ENCODE measurements at places on chromosomes 5 and 9.

- peak; percentile 28 for DNase-seq
Observed at GRCh38 chr5:1763548-1763911, 36.1 kb downstream of the MRPL36 start.

- DNase-seq = no peak
Observed at GRCh38 chr9:134636149-134636507, 5.5 kb upstream of the COL5A1 start.

DNA sequence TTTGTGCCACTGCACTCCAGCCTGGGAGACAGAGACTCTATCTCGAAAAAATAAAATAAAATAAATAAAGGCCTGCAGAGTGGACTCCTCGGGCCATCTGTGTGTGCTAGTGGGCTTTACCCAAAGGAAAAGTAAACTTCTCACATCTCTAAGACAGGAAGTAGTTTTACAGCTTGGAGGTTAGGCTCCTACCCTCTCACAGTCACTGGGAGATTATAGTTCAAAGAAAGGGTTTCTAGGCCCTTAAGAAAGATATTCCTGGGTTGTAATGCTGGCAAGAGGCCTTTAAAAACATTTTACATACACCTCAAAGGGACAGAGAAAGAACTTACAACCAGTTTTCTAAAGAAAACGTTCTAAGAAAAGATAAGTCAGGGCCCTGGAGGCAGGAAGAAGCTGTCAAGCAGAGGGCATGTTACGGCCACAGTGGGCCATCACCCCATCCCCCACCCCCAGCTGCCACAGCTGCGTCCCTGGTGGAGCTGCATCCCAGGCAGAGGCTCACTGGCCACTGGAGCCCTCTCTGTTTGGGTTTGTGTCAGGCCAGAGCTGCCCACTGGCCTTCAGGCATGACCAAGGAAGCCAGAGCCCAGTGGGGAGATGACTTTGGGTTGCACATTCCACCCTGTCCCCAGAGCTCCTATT lies 78.1 kb upstream of the CDK20 start:
- DNase-seq = no peak

DNA sequence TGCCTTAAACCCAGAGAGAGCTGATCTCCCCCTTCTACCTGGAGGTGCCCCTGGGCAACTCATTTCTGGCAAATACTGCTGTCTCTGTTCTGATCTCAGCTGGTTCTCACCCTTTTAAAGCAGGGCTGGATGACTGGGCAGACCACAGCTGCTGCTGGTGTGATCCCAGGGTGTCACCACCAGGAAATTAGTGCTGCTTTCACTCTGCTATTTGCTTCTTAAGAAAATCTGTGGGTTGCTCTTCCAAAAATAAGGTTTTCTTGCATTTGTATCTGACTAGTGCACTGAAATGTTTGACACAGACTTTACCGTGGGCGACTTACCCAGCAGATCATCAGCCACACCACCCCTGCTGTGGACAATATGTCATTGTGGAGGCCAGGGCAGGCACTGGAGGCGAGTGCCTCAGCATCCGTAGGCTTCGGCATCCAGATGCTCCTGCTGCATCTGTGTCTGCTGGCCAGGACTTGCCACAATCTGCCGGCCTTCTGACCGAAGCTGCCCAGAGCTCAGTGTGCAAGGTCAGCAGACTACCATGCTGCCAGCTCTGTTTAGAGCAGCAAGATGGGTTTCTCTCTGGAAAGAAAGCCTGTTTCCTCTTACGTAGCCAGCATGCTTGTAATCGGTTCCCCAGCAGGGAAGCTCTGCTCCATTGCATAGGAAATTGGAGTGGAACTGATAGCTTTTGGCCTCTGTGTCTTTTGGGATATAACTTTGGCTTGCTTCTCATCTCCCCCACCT lies 13.6 kb downstream of the ARHGAP26 start:
- no peak for DNase-seq

- DNase-seq = no peak
Observed at GRCh38 chr5:15957124-15957523, 222.5 kb downstream of the MARCHF11 start.

DNA sequence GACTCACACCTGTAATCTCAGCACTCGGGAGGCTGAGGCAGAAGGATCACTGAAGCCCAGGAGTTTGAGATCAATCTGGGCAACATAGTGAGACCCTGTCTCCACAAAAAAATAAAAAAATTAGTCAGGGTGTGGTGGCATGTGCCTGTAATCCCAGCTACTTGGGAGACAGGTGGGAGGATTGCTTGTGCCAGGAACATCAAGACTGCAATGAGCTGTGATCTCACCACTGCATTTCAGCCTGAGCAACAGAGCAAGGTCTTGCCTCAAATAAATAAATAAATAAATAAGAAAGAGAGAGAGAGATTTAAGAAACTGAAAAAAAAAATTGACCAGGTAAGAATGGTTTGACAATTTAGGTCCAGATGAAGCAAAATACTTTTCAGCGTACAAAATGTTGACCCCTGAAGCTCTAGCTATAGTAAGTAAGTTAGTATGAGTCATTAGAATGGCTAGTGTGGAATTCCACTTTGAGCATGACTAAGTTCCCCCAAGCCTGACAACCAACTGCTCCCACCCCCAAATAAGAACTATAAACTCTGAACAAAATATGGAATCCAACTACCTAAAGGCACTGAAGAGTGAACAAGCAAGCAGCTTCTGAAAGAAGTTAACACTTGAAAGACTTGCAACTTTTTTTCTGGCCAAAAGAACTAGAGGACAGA lies 217.8 kb upstream of the TLE4 start:
- DNase-seq = peak; percentile 34

DNA sequence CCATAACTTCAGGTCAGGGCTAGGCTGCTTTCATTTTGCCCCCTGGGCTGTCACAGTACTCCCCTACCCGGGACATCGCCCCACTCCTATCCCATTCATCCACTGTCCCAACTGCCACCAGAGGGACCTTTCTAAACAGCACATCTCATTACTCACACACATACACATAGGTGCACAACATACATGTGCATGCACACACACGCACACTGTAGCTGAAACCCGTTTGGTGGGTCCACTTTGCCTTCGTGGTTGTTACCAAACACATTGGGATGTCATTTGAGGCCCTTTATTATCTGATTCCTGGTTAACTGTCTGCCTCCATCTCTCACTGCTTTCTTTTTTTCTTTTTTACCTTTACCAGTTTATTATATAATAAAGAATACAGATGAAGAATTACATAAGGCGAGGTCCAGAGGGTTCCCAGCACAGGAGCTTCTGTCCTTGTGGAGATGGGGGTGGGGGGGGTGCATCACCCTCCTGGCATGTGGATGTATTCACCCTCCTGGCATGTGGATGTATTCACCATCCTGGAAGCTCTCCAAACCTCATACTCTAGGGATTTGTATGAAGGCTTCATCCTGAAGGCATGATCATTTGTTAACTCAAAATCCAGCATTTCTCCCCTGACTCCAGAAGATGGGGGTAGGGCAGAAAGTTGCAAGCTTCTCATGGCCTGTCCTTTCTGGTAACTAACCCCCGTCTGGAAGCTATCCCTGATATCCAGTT lies 186.0 kb downstream of the GOLPH3 start:
- DNase-seq = peak; percentile 95

DNA sequence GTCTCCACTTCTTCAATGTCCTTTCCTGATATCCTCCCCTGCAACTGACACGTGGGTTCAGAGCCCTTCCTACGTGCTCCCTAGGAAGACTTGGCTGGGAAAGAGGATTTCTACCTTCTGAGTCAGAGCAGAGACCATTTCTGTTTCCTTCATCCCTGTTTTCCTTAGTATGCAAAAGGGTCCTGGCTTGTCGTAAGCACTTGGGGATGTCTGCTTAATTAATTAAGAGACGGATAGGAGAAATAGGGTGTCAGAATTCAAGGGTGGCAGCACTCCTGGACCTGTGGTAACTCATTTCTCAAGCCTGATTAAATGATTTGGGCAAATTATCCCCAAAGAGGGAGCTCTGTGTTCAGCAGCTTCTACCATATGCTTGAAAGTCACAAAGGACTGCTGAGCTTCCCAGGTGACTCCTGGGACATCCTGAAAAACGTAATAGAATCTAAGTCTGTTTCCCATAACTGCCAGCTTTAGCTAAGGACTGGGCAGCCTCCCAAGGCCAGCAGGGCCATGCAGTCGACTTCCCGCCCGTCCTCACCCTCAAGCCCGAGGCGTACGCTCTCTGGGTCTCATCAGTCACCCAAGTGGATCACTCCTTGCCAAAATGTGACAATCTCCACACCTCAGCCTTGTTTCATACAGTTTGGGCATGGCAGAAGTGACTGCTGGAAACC lies 20.5 kb downstream of the ABCA1 start:
- peak; percentile 53 for DNase-seq

- DNase-seq = no peak
Observed at GRCh38 chr5:9781275-9781674, 151.1 kb upstream of the TAS2R1 start.

DNA sequence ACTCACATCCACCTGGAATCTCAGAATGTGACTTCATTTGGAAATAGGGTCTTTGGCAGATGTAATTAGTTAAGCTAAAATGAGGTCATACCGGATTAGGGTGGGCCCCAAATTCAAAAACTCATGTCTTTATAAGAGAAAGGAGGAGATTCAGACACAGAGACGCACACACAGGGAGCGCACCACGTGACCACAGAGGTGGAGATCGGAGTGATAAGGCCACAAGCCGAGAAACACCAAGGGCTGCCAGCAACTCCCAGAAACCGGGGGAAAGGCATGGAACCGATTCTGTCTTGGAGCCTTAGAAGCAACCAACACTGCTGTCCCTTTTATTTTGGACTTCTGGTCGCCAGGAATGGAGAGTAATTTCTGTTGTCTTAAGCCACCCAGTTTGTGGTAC lies 31.8 kb upstream of the LMX1B start:
- DNase-seq = no peak

DNA sequence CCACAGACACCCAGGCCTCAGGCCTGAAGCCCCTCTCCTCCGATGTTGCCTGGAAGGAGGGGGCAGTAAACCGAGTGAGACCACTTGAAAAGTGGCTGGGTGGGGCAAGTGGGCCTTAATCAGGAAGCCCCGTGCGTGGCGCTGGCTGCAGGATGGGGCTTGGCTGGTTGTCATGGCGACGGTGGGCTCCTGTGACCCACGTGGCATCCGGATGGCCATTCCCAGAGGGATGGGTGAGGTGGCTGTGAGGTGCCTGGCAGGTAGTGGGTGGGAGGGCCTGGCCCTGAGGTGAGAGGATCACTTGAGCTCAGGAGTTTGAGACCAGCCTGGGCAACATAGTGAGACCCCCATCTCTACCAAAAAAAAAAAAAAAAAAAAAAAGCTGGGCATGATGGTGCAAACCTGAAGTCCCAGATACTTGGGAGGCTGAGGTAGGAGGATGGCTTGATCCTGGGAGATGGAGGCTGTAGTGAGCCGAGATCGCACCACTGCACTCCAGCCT lies 5.2 kb downstream of the GPSM1 start:
- DNase-seq = no peak

DNA sequence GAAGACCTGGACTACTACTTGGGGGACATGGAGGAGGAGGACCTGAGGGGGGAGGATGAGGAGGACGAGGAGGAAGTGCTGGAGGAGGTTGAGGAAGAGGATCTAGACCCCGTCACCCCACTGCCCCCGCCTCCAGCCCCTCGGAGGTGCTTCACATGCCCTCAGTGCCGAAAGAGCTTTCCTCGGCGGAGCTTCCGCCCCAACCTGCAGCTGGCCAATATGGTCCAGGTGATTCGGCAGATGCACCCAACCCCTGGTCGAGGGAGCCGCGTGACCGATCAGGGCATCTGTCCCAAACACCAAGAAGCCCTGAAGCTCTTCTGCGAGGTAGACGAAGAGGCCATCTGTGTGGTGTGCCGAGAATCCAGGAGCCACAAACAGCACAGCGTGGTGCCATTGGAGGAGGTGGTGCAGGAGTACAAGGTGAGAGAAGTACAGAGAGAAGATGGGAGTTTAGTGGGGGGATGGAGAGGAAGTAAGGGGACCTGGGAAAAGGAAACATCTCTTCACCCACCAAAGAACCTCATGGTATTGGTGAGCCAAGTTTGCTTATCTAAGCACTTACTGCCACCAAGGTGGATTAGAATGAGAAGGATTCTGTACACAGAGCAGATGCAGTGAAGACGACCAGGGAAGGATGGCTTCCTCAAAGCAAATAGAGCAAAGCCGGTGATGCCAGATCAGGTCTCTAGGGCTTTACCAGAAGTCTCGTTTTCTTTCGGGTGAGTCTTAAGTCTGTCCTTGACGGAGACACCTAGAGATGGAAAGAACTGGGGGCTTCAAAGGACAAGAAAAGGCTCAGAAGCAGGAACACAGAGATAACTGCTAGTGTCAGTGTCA lies 1.5 kb downstream of the TRIM41 start:
- no peak for DNase-seq

DNA sequence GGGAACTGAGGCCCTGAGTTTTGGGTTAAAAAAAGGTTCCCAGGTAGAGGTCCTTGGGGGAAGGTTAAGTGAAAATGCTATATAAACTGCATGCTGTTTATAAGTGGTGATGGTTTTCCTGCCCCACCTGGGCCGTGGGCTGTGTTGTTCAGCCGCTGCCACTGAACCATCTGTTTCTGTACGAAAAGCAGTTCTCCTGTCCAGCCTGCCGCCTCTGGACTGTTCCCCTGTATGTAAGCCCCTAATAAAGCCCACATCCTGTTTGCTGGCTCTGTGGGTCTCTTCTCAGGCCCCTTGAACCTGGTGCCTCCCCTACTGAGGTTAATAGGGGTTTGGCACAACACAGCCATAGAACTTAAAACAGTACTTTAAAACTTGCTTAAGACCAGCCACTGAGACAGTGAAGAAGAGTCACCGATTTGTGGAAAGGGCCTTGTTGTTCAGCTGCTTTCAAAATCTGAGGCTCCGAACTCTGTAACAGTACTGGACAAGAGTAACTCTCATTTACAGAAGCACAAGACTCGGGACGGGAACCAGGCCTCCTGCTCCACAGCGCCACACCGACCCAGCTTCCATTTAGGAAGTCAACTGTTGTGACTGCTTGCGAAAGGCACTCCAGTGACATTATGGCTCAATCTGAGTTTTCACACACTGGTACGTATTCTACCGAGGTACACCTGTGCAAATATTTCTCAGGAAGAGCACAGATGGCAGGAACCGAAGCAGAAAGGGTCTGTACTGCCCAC lies 192.5 kb downstream of the CDK5RAP2 start:
- no peak for DNase-seq

- peak; percentile 37 for DNase-seq
Observed at GRCh38 chr5:107968998-107969397, 298.3 kb upstream of the EFNA5 start.

- no peak for DNase-seq
Observed at GRCh38 chr5:149719666-149720065, 10.4 kb upstream of the PPARGC1B start.

DNA sequence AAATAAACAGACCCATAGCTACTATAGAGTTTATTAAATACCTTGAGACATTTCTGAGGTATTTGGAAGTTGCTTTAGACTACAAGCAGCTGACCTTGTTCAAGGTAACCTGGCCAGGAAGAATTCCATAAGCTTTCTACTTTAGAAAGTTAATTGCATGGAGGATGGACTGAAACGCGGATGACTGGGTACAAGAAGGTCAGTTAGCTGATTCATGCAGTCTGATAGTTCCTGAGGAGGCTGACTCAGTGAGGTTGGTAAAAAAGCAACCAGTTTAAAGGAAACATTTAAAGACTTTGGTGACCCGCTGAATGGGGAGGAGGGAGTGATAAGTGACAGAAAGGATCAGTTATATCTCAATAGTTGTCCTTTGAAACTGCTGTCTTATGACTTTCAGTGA lies 670.1 kb upstream of the CDH9 start:
- no peak for DNase-seq

- DNase-seq = no peak
Observed at GRCh38 chr5:110262749-110263148, 463.7 kb downstream of the TMEM232 start.
